GM10248 (cell line): ENCODE measurements at places on chromosomes 1 and 21.

- DNase-seq: no peak
Measured at GRCh38 chr1:119721896-119722295, 10.2 kb downstream of the PHGDH start.

DNA sequence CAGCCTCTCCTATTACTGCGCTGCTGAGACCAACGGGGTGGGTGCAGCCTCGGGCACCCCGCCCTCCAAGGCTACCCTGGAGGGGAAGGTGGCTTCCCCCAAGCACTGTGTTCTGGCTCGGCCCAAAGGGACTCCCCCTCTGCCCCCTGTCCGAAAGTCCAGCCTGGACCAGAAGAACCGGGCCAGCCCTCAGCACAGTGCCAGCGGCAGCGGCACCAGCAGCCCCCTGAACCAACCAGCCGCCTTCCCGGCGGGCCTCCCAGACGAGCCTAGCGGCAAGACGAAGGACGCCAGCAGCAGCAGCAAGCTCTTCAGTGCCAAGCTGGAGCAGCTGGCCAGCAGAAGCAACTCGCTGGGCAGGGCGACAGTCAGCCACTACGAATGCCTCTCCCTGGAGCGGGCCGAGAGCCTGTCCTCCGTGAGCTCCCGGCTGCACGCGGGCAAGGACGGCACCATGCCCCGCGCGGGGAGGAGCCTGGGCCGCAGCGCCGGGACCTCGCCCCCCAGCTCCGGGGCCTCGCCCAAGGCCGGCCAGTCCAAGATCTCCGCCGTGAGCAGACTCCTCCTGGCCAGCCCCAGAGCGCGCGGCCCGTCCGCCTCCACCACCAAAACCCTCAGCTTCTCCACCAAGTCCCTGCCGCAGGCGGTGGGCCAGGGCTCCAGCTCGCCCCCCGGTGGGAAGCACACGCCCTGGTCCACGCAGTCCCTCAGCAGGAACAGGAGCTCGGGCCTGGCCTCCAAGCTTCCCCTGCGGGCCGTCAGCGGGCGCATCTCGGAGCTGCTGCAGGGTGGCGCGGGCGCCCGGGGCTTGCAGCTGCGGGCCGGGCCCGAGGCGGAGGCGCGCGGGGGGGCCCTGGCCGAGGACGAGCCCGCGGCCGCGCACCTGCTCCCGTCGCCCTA is 533.1 kb downstream of the KIF26B start:
- no peak for DNase-seq

DNA sequence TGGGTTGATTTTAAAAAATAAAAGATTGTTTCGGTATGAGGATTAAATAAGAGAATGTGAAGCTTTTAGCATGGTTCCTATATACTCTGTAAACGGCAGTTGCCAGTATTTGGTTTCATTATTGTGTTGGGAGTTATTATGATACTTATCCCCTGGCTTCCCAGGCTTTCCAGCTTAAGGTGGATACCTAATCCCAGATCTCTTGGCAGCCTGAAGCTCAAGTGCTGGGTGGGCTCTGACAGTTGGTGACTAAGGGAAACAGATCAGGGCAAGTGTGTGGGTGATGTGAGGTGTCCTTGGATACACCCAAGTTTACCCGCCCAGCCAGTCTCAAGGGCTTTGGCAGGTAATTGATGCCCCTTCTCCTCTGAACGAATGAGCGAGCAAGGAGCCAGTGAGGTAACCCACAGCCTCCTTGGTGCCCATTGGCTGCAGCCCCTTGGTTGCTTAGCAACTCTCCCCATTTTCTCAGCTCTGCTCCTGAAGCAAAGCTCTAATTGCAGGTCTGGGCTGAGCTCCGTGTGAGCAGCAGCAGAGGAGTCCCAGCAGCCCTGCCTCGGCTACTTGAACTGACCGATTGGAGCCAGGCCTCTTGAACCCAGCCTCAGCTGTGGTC is 6.1 kb downstream of the IPO13 start:
- DNase-seq: no peak

GRCh38 chr1:181483285-181484195 is at the start of gene CACNA1E:
CACNA1E (plus strand) TSS chr1:181483517; CDS start chr1:181483745, 228 bp downstream.
- DNase-seq: no peak

- no peak for DNase-seq
Measured at GRCh38 chr1:26890467-26890796, 349 bp upstream of the GPN2 start.

GRCh38 chr1:25019337-25020172 is 89.5 kb upstream of the RUNX3 start:
- DNase-seq: peak; percentile 73

- peak; percentile 41 for DNase-seq
Measured at GRCh38 chr1:85199667-85200462, 951 bp downstream of the SYDE2 start.

- DNase-seq: peak; percentile 4
Measured at GRCh38 chr1:197989058-197989457, 71.9 kb downstream of the LHX9 start.

DNA sequence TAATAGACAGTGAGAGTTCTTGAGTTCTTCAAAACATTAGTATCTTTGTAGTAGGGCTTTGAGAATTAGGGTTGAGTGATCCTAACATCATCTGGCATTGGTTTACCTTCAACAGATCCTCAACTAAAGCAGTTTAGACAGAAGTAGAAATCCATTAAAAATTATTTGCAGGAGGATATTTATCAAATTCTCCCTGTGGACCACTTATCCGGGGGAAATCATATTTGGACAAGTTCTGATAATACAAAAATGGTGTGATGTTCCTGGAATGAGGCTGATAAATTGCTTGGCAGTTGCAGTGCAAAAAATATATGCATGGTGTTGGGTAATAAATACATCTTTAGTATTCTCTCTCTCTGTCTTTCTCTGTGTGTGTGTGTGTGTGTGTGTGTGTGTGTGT is 115.1 kb upstream of the CHODL start:
- no peak for DNase-seq

- DNase-seq: peak; percentile 82
Measured at GRCh38 chr1:9455487-9456234, 83.6 kb upstream of the SLC25A33 start.

DNA sequence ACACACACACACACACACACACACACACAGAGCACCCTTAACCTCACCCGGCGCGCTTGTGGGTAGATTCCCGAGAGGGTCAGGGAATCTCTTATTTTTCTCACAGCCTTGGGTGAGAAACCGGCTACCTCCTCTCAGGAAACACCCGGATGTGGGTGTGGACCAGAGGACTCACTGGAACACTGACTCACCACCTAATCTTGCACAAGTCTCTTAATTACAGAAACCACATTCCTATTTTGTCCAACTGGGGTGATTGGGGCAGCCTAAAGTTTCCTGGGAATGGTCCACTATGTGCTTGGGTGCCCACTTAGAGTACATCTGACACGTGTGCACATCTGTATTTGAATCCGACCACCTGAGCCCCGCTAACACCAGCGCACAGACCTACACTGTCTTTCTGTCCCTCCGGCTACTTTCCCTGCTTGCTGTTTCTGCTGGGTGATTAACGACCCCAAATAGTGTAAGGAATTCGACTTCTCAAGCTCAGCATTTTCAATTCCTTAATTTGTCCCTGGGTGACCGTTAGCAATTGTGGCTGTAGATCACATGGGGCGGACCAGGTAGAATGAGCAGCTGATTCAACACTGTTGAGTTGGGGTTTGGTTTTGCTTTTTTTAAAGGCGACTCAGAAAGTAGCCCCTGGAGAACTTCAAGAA is 14.0 kb upstream of the TBX15 start:
- DNase-seq: no peak

DNA sequence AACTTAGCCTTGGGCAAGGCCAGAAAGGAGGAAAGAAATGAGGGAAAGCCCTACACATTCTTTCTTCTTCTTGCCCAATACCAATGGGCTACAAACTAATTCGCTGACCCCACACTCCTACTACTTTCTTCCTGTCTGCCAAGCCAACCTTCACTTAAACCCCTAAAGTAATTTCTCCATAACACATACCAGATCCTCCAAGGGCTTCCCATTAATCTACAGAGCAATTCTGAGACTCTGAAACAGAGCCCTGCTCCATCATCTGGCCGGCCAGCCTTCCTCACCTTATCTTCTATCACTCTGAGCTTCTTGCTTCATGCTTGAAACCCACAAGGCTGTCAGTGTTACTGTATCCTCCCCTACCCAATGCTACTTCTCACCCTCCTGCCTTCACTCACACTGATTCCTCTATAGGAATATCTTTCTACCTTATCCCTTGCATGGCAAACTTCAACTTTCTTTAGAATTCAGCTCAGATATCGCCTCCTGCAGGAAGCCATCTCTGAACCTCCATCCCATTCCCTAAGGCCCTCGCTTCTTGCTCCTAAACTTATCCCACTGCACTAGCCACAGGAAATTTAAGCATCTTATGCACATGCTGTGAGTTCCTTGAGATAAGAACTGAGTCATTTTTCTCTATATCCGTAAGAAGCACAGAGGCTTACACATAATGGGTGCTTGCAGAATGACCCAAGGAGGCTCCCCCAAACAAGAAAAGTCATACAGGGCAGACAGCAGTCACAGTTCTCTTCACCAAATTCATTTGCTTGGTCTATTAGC is 81.9 kb downstream of the JAK1 start:
- DNase-seq: no peak

DNA sequence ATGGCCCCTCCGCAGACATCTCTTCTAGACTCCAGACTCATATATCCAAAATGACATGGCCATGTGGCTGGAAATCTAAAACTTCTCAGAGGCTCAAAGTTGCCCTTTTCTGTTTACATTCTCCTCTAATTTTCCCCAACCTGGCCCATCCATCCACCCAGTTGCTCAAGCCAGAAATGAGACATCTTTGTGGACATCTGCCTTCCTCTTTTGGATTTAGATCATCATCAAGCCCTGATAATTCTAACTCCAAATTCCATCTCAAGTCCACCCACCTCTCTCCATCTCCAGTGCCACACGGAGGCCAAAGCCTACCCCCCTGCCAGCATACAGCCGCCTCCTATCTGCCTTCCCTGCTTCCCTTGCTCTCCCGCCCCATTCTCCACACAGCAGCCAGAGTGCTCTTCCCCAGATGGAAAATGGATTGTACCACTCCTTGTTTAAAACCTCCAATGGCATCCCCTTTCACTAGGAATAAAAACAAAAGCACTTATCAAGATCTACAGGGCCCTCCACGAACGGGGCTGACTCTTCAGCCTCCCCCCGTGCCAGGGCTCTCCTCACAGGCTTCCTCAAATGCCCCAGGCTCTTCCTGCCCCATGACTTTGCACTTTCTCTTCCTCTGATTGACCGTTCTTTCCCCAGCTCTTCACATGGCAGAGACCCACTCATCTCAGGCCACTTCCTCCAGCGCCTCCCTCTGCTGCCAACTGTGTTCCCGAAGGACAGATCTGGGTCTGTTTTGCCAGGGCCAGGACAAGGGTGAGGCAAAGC is 40.1 kb downstream of the SYT6 start:
- DNase-seq: no peak

DNA sequence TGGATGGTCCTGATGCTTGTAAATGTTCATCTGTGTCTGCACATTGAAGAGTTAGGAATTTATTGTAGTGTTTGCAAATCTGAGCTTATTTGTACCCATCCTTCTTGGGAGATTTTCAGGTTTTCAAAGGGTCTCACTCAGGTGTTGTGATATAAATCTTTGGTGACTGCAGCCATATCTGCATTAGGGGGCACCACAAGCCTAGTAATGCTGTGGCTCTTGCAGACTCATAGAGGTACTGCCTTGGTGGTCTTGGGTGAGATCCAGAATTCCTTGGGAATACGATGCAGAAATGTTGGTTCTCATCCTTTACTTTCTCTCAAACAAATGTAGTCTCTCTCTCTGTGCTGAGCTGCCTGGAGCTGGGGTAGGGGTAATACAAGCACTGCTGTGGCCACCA is 405.9 kb downstream of the TTLL7 start:
- no peak for DNase-seq

DNA sequence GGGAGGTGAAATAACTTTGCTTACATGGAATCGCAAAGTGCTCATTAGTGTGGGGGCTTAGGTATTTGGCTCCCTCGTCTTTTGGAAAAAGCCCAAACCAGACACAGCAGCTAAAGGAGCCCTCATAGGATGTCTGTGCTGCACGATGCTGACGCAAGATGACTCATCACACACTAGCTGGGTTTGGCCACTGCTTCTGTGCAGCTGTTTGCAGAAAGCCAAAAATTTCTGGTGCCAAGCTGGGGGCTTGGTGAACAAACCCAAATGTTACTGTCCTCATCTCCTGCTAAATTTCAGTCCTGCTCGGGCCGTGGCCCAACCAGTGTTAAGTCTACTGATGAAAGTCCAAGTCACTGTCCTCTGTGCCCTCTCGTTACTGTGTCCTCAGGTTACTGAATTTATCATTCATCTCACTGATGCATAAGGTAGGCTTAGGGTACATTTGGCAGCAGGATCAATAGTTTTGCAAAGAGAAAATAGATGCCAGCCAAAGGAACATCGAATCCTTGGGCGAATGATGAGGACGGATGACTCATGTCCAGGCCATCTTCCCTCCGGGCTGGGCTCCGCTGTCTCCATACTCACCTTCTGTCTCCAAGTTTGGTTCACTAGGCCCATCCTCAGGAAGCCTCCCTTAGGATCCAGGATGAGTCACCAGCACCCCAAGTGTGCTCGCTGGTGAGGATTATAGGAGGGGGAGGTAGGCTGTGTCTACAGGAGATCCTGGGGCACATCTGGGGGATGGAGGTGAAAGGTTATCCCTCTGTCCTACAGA is 177.7 kb downstream of the ADSS2 start:
- no peak for DNase-seq

GRCh38 chr1:64043288-64043687 is 160.1 kb upstream of the UBE2U start:
- no peak for DNase-seq

DNA sequence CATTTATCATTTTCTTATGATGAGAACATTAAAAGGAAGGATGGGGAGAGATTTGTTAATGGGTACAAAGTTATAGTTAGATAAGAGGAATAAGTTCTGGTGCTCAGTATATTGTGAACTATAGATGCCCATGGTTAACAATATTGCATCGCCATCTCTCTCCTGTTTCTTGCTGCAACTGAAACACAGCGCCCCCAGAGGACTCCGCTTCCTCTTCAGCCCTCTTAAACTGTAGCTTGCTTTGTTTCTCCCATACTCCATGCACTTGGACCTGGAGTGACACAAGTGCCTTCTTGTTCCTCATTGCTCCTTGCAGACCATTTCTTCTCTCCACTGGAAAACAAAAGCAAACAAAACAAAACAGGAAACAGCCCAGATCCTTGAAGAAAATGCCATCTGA is 70.1 kb upstream of the NTPCR start:
- no peak for DNase-seq

DNA sequence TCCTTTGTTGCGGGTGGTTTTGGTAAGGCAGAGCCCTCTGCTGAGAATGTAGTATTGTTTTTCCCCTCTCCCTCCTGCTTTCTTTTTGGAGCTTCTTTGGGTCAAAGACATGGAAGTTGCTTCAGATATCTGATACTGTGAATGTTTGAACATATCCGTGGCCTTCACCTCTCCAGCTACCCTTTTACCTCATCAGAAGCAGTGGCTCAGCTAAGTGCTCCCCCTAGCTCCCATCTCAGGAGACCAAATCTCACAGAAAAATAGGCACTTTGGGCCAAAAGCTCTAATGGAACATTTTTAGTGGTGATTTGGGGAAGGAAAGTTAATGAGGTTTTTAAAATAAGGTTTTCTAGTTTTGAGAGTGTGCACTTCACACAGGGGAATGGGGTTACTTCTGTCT is 6.3 kb downstream of the TMEM200B start:
- DNase-seq: no peak
